CD4-positive, alpha-beta T cell treated with Interleukin-1 beta for 1 hour (primary cell): ENCODE measurements at places on chromosomes 7 and 10.

- no peak for DNase-seq
Observed at GRCh38 chr10:122974023-122974422, 6.2 kb upstream of the PSTK start.

DNA sequence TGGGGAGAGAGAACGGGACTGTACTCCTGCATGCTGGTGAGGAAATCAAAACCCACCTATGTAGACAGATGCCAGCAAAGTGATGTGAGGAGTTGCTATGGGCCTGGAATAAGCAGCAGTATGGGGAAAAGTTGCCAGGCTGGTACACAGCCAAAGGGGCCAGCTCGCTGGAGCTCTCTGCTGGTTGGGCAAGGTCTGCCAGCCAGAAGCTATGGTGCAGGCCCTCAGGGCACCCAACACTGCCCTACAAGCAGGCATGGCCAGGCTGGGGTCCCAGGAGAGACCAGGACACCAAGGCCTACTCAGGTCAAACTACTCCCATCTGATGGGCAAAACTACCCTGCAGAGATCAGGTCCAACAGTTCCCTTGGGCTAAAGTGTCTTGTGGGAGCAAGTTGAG lies 916.6 kb downstream of the IPMK start:
- no peak for DNase-seq

- no peak for DNase-seq
Observed at GRCh38 chr10:118908557-118909256, 120.8 kb upstream of the NANOS1 start.

DNA sequence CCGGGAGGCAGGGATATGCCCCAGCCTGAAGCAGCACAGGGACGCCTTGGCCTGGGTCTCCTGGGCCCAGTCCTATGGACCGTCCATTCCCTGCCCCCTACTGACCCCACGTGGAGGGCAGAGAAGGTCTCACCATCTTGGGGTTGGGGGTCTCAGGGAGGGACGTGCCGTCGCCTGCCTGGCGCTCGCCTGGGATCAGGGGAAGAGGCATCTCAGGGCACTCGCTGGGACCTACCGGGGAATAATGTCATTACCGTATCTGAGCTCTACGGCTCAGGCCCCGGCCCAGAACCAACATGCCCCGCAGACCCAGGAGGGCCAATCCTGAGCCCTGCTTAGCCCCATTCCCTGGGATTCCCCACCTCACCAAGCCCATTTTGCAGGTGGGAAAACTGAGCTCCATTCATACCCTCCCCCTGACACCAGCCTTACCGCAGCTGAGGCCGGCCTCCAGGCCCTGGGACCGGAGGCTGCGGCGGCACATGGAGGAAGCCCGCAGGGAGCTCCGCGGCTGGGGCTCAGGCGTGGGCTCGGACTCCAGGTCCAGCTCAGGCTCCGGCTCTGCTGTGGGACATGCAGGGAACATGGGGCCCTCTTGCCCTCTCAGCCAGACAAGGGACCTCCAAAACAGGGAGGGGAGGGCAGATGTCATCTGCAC lies 40.7 kb downstream of the GRID2IP start:
- DNase-seq: no peak

GRCh38 chr7:143901332-143901667 lies 676 bp downstream of the TCAF1 start:
- DNase-seq: no peak

GRCh38 chr7:134459981-134460380 lies 1.1 kb upstream of the AKR1B1 start:
- no peak for DNase-seq
